ENCODE measurements at places on chromosomes 11 and 22.
A peak's percentile ranks its signal among the peaks of the same experiment; 100 is the strongest.

DNA sequence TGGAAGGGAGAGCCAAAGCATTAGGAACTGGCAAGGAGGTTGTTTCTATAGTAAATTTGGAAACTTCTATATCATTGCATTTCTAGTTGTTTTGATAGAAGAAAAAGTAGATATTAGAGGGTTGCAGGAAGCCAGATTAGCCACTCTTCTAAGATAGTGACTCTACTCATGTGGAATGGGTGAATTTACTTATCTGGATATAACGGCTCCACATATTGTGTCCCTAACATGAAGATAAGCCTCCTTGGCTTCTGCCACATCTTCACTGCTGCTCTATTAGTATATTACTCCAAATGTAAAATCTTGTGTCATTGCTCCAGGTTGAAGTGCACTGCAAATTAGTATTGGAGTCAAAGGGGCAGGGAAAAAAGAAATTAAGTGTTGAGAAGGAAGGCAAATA, 283.3 kb downstream of the CASP12 start:
- no peak for DNase-seq

GRCh38 chr22:37032134-37032534, 12.6 kb downstream of the MPST start:
- DNase-seq: no peak

DNA sequence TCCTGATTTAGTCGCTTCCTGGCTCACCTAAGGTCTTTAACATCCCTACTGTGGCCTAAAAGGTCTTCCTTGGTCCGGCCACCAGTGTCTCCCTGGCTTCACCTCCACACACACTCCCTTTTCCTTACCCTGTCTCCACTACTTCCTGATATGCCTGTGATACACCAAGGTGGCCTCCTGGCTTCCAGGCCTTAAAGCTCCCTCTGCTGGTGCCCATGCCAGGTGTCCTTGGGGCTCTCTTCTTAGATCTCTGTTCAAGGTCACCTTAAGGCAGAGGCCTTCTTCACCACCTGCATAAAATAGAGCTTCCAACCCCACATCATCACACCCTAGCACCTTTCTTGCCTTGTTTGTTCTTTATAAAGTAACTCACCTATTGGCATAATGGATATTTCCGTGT, 787.7 kb downstream of the NTM start:
- DNase-seq: peak; percentile 62

- DNase-seq: no peak
Observed at GRCh38 chr11:129819237-129819636, 3.6 kb downstream of the TMEM45B start.

DNA sequence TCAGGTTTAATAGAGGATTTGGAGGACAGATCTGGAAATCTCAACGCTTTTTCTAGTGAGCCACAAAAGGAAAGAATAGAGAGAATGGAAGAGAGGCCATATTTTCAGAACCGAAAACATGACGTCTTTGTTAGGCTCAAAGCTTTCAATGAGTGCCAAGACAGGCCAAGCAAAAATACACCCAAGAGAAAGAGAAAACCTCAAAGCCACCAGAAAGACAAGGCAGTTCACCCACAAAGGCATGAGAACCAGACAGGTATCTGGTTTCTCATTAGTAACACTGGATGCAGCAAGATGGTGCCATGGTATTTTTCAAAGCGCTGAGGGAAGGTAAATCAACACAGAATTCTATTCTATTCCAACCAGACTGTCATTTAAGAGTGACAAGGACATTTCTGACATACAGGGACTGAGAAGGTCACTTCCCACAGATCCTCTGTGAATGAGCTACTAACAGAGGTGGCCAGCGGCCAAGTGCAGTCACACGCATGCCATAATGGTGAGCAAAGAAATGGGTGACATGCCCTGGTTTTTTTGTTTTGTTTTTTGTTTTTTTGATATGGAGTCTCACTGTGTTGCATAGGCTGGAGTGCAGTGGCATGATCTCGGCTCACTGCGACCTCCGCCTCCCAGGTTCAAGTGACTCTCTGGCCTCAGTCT, 41.9 kb downstream of the TOLLIP start:
- DNase-seq: no peak

GRCh38 chr11:61954106-61954850, 4.1 kb downstream of the BEST1 start:
- DNase-seq: no peak
